NCI-H1048 (cell line): ENCODE measurements at places on chromosomes 16 and 17.

GRCh38 chr16:26348095-26348494 is 656.3 kb downstream of the HS3ST4 start:
- DNase-seq, result no peak

- no peak for DNase-seq
Measured at GRCh38 chr17:77555741-77556291, 402.7 kb upstream of the TNRC6C start.

DNA sequence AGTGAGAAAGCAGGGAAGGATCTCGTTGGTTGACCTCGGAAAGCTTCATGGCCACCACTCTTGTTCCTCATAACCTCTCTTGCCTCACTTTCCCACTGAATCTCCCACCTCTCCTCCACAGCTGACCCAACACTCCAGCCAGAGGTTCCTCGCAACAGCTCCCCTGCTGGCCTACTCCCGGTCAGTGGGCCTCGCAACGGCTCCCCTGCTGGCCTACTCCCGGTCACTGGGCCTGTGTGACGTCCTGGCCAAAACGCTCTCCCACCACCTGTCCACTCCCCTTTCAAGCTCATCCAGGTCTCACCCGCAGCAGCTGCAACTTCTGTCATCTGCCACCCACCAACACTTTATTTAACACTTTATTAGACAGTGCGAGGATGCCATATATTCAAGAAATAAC is 149.1 kb downstream of the VPS53 start:
- DNase-seq, result no peak

GRCh38 chr16:15775663-15776304 is 81.0 kb downstream of the MYH11 start:
- DNase-seq, result no peak

DNA sequence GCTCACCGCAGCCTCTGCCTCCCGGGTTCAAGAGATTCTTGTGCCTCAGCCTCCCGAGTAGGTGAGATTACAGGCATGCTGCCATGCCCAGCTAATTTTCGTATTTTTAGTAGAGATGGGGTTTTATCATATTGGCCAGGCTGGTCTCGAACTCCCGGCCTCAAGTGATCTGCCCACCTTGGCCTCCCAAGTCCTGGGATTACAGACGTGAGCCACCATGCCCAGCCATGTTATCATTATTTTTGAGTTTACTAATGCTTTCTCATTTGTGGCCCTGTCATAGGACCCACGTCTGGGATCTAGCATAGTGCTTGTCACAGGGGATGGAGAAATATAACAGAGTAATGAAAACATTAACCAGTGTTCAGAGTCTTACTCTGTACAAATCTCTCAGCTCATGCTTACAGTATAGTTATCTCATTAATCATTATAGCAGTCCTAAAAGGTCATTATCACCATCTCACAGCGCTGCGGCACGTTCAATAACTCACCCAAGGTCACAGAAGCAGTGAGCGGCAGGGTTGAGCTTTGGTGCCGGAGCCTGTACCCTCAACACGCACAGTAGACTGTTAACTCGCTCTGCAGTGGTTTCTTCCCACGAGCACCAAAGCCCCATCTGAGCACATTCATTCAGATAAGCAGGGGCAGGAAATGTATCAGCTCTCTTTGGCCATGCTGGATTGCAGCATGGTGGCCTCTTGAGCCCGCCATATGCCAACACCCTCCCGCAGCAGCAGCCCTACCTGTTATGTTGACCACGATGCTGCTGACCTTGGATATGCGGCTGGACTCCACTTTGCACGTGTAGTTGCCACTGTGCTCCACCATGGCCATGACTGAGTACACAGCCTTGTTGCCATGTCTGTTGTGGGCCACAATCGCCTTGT is 21.4 kb downstream of the PECAM1 start:
- no peak for DNase-seq

DNA sequence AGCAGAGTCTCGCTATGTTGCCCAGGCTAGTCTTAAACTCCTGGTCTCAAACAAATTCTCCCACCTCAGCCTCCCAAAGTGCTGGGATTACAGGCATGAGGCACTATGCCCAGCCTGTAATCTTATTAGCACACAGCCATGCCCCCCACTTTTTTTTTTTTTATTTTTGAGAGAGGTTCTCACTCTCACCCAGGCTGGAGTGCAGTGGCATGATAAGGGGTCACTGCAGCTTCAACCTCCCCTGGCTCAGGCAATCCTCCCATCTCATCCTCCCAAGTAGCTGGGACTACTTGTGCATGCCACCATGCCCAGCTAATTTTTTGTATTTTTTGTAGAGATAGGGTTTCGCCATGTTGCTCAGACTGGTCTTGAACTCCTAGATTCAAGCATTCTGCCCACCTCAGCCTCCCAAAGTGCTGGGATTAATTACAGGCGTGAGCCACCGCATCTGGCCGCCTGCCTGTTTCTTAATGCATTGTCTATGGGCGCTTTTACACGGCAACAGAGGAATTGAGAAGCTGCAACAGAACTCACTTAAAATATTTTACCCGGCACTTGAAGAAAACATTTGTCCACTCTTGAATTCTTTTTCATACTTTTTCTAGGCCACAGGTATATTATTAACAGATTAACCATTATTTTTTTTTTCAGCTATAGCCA is 8.8 kb upstream of the CEP20 start:
- no peak for DNase-seq
